ENCODE measurements at places on chromosomes 2 and 18. TPM values are rescaled to one million over a fixed set of nuclear protein-coding genes. Genes with fewer than 3 reads are reported as not detected.

- peaks cover 11% of the 10 kb centered on the region for H3K36me3 ChIP-seq
- no peaks in the 10 kb centered on the region for H3K27me3 ChIP-seq
- no peak overlapping the region for H3K4me3 ChIP-seq
- DNase-seq = no peak
- H3K4me1 ChIP-seq = peaks cover 4% of the 10 kb centered on the region
Observed at GRCh38 chr2:238174701-238175100, 15.9 kb downstream of the ERFE start.

DNA sequence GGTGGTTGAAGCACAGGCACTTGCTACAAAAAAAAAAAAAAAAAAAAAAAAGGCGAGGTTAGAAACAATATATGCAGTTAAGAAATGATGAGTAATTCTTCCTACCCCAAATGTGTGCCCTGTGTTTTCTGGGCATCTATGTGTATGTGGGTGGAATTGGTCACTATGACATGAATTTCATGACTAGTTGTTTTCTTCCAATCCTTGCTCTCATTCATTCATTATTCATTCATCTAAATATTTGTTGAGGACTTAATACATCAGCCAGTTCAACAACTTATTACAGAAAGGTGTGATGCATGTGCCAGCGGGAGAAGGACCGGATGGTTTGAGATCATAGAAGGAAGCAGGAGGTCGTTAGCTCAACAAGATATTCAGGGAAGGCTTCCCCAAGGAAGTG lies 8.3 kb upstream of the EGR4 start:
- no peak for DNase-seq
- H3K4me1 ChIP-seq = no peaks in the 10 kb centered on the region
- H3K36me3 ChIP-seq = no peaks in the 10 kb centered on the region

DNA sequence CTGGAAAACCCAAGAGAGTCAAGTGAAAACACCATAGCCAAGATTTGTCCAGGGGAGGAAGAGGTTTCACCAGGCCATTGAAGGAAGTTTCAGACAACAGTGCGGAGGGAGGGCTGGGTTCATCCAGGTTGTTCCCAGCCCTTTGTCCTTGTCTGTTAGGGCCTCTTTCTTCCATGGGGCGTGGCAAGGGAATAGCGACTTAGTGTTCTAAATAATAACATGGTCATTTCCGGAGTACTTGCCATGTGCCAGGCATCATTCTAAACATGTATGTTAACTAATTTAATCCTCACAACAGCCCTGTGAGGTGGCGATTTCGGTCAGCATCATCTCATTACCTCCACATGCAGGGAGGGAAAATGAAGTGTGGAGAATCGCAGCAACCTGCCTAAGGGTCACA lies 77.3 kb downstream of the TCF7L1 start:
- H3K27me3 ChIP-seq = no peaks in the 10 kb centered on the region
- no peaks in the 10 kb centered on the region for H3K4me1 ChIP-seq
- no peaks in the 10 kb centered on the region for H3K36me3 ChIP-seq
- H3K27ac ChIP-seq = no peak overlapping the region
- DNase-seq = no peak

GRCh38 chr2:20516291-20516645 lies 69.4 kb downstream of the RHOB start:
- H3K27me3 ChIP-seq = no peaks in the 10 kb centered on the region
- no peaks in the 10 kb centered on the region for H3K36me3 ChIP-seq
- H3K27ac ChIP-seq = no peak overlapping the region
- H3K4me3 ChIP-seq = no peak overlapping the region
- DNase-seq = no peak
- no peaks in the 10 kb centered on the region for H3K4me1 ChIP-seq

DNA sequence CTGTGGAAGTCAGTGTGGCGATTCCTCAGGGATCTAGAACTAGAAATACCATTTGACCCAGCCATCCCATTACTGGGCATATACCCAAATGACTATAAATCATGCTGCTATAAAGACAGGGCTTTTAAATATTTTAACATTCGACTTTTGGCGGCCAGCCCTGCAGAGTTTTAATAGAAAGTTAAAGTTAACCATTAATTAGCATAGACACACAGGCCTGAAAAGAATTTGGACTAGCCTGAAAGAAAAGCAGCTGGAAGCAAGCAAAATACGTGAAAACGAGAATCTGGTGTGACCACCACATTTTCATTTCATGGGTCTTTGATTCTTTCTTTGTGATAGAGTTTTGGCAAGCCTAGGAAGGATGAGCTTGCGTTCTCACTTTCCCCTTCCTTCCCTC lies 184.0 kb downstream of the SCG2 start:
- H3K4me1 ChIP-seq = no peaks in the 10 kb centered on the region
- no peaks in the 10 kb centered on the region for H3K27me3 ChIP-seq
- no peak overlapping the region for H3K4me3 ChIP-seq
- no peaks in the 10 kb centered on the region for H3K36me3 ChIP-seq
- no peak overlapping the region for H3K27ac ChIP-seq

DNA sequence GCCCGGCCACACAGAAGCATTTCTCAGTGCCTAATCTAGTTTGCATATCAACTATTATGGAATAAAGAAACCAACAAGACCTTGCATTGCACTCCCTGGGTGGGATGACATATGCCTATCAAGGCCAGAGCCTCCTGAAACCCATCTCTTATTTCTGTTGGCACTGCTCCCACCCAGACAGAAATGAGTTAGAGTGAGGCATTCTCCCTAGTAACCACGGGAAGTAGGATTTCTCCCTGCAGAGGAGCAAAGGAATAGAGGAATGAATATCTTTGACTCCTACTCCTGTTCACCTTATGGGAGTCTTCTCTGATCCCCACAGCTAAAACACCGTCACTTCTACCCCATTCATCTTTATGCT lies 24.2 kb upstream of the SCYGR1 start:
- no peak overlapping the region for H3K4me3 ChIP-seq
- no peaks in the 10 kb centered on the region for H3K27me3 ChIP-seq
- H3K4me1 ChIP-seq = no peaks in the 10 kb centered on the region
- no peaks in the 10 kb centered on the region for H3K36me3 ChIP-seq
- no peak overlapping the region for H3K27ac ChIP-seq

DNA sequence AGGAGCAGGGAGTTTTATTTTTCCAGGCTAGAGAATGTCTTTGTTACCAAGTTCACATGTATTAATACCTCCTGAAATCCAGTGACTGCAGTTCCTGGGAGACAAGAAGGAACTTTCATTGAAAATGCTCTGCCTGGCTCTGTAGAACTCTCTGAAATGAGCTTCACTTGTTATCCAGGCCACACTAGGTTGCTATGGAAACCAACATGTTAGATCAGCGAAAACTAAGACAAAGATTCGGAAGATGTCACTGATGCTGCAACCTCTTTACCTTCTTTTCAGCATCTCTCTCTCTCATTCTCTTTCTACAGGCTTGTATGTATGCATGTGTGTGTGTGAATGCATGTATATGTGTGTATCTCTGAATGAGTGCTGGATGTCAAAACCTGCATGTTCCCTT lies 218.5 kb downstream of the TRIB2 start:
- no peak overlapping the region for H3K27ac ChIP-seq
- H3K4me3 ChIP-seq = no peak overlapping the region
- H3K27me3 ChIP-seq = no peaks in the 10 kb centered on the region
- no peaks in the 10 kb centered on the region for H3K36me3 ChIP-seq

DNA sequence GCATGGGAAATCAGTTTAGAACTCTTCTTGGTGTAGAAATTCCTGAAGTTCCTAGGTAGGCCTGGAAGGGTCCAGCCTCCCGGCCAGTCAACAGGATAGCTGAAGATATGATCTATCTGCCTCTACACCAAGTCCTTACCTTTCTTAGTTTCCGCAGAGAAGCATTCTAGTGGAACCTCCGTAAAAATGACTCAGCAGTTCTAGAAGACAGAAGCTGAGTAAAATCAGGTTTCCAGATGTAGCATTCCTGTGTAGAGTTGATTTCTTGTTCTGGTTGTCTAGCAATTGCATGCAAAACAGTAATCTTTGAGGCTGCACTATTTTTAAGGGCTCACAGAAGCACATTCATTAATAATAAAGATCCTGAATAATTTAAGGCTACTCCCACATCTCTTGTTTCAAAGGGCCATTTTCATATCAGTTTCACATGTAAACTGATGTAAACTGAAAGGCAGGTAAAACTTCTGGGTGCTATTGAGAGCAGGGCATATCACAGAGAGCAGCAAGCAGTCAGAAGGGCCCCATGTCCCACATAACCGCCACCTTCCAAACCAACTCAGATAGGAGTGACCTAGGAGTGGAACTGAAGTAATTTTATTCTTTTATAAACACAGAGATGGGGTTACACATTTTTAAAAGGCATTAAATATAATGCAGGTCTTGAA lies 3.2 kb upstream of the DYTN start:
- no peak overlapping the region for H3K27ac ChIP-seq
- no peaks in the 10 kb centered on the region for H3K27me3 ChIP-seq
- H3K36me3 ChIP-seq = no peaks in the 10 kb centered on the region

DNA sequence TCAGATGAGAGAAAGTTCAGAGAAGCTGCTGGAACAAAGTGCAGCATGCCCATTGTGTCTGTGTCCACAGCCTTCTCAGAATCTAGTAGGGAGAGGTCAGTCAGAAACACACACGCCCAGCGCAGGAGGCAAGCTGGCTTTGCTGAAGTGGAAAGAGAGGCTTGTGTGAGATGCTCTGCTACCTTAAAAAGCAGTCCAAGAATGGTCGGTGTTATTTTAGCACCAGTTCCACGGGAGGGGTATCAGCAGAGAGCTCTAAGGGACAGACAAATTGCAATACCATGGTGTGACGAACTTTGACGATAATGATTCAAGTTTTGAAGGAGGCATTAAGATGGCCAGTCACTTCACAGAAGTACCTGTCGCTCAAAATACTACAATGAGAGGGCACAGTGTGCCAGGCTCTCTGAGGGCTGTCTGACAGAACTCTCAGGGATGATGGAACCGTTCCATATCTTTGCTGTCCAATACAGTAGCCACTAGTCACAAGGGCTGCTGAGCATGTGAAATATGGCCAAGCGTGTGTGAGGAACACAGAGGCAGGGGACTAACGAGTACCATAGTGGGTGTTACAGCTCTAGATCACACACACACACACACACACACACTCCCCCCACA lies 237.5 kb upstream of the TMEM200C start:
- no peak overlapping the region for H3K27ac ChIP-seq
- no peaks in the 10 kb centered on the region for H3K4me1 ChIP-seq
- no peaks in the 10 kb centered on the region for H3K27me3 ChIP-seq
- no peak for DNase-seq

DNA sequence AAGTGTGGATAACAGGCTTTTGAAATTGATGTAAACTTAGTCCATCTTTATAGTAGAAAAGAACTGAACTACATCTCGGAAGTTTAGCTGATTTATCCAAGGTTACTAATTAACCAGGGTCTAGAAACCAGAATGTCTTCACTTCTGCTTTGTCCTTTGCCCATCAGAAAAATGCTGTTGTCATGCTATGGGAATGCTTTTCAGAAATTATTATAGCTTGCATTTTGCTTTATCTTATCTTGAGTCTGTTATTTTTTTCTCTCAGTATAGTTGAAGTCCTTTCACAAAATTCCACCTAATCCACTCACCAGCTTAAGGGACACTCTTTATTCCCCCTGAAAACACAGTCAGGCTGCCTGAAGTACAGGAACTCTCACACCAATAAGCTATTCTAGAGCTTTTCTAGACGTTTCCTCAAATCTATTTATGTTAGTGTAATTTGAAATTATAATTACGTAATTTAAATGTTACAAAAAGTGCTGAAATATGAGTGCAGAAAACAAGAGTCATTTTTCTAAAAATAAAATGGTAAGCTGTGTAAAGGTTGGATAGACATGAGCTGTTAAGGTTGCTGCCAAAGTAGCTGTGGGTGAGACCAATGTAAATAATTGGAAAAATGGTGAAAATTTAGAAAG lies 456.3 kb downstream of the TGIF1 start:
- H3K27me3 ChIP-seq = no peaks in the 10 kb centered on the region
- H3K4me1 ChIP-seq = no peaks in the 10 kb centered on the region
- no peak for DNase-seq
- no peak overlapping the region for H3K27ac ChIP-seq
- no peak overlapping the region for H3K4me3 ChIP-seq
- no peaks in the 10 kb centered on the region for H3K36me3 ChIP-seq

DNA sequence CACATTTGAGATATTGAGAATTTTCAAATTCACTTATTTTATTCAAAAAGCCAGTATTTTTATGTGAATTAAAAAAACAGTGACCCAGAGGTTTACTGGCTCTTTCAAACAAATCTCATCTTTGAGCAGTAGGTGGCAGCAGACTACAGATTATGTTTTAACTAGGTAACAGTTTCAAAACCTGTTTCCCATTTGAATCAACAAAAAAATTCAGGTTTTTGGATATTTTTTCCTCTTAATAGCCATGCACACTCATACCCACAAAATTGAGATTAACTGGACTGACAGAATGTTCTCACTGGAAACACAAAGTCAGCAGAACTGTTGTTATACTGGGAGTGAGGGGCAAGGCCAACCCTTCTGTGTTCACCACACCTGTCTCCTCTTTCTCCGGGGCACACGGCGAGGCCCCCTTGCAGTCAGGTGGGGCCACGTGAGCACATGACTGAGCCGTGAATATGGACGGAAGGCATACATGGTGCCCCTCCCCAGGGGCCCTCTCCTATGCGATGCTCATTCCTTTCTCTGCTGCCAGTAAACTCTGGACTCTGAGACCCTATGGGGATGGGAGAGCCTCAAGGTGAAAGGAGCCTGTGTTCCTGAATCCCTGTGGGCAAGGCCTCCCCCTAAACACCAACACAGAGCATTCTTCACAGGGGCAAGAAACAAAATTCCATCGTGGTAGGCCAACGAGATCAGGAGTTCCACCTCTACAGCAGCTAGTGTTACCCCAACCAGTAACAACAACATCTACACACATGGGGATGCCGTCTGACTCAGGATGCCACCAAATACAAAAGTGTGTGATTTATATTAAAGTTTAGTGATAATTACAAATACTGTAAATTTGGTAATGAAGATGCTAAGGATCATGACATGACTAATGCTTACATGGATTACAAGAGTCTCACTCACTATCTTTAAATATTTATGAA lies 80.4 kb downstream of the LPIN2 start:
- no peak overlapping the region for H3K4me3 ChIP-seq
- peaks cover 97% of the 10 kb centered on the region for H3K36me3 ChIP-seq
- no peaks in the 10 kb centered on the region for H3K27me3 ChIP-seq
- no peaks in the 10 kb centered on the region for H3K4me1 ChIP-seq
- no peak overlapping the region for H3K27ac ChIP-seq

DNA sequence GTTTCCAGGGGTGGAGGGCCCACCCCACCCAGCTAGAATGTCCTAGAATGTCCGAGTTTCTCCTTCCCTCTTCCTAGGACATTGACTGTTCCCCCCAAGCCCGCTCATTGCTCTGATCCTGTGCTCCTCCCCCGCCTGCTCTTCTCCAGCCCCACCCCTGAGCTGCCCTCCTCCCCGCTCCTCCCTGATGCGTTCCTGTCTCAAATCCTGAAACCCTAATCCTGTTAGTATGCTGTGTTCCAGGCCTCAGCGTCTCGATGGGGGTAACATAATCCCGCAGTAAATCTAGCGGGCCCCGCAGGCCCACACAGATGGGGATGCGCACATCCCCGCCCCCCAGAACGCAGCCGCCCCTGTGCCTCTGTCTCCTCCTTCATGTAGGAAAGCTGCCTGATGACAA lies 51.3 kb downstream of the NRP2 start:
- H3K27me3 ChIP-seq = no peaks in the 10 kb centered on the region
- no peak for DNase-seq
- H3K4me3 ChIP-seq = no peak overlapping the region
- H3K27ac ChIP-seq = no peak overlapping the region
- no peaks in the 10 kb centered on the region for H3K36me3 ChIP-seq
- peaks cover 24% of the 10 kb centered on the region for H3K4me1 ChIP-seq

GRCh38 chr2:145351864-145352425 lies 832.0 kb upstream of the ZEB2 start:
- no peak for DNase-seq
- no peaks in the 10 kb centered on the region for H3K4me1 ChIP-seq
- no peaks in the 10 kb centered on the region for H3K27me3 ChIP-seq
- H3K4me3 ChIP-seq = no peak overlapping the region

GATA6 gene
- total RNA-seq = 8.0 TPM

ARHGAP15 gene
- total RNA-seq = 8.2 TPM

ZBTB7C gene
- 1.3 TPM for total RNA-seq
